ENCODE measurements at places on chromosomes 1 and 21. TPM values are rescaled to one million over a fixed set of nuclear protein-coding genes. Genes with fewer than 3 reads are reported as not detected.
A peak's percentile ranks its signal among the peaks of the same experiment; 100 is the strongest.

Gene KRTAP19-3
- not detected for total RNA-seq

Gene CELA2B
- not detected for total RNA-seq

Gene TTC39A
- total RNA-seq = 42.1 TPM

GRCh38 chr1:210072896-210073504, 135.0 kb downstream of the SYT14 start:
- no peak for DNase-seq

DNA sequence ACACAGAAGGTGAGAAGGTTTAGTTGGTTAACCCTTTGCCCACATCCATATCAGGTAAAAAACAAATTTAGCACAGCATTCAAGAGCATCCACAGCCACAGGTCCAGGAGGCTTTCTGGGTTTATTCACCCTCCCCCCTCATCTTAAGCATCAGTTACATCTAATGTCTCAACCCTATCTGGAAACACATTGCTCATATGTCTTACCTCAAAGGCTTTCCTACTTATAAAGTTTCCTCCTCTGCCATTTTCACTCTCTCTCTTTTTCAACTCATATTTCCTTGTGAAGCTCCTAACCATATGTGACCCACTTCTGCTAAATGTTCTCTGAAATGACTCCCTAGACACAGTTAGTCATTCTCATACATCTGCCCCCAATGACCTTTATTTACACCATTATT, 47.9 kb upstream of the RUNX1 start:
- DNase-seq = no peak

GRCh38 chr1:109910123-109910962, at the start of gene CSF1:
Gene CSF1, plus strand, starts transcription at chr1:109910849. Its CDS starts 175 bp downstream, at chr1:109911024.
- DNase-seq = peak; percentile 88

DNA sequence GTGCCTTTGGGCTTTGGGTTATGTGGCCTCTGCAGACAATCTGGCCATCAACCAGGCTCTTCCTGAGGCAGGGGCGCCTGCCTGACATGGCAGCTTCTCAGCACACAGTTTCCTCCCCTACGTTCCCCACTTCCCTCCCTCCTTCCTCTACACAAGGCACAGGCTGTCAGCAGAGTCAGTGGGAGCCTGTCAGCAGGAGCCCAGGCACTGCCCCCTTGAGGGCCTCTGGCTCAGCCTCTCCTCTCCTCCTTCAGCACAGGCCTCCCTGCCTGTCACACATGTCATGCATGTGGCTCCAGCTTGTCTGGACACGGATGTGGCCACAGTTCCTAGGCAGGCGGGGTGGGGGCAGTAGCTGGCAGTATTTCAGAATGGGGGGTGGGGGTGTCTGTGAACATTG, 52.2 kb upstream of the ARTN start:
- no peak for DNase-seq

DNA sequence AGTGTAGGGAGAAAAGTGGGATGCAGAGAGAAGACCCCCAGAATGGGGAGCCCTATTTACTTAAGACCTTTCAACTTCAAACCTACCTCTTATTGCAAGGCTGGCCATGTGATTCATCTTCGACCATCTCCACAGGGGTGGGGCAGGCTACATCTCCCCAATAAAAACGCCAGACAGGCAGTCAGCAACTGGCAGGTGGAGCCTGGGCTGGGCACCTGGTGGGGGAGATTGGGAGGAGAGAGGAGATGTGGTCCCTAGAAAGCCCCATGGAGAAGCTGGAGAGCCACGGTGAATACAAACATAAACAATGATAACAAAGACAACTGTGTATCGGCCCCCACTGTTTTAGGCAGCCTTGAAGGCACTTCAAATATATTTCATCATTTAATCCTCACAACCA, 336.7 kb upstream of the PROX1 start:
- no peak for DNase-seq

GRCh38 chr1:114214016-114214415, 60.3 kb upstream of the SYT6 start:
- DNase-seq = no peak

- no peak for DNase-seq
Measured at GRCh38 chr21:42520628-42521253, 7.1 kb downstream of the SLC37A1 start.

DNA sequence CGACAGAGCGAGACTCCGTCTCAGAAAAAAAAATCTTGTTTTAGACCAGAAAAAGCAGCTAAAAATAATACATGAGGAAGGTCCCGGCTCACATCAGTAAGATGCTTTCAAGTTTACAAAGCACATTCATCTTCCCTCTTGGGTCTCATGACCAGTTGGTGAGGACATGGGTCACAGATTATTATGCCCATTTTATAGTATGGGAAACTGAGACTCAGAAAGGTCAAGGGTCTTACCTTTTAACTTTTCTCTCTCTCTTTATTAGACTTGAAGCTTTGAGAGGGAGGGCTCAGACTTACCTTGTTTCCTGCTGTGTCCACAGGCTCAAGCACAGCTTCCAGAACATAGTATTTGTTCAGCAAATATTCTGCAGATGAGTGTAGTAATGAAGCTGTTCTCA, 13.2 kb upstream of the RCC2 start:
- no peak for DNase-seq

Data from upper lobe of right lung (tissue), 1 donor.